ENCODE measurements at places on chromosomes 13 and 19. TPM values are rescaled to one million over a fixed set of nuclear protein-coding genes. Genes with fewer than 3 reads are reported as not detected.

CGB2 gene
- not detected for polyA plus RNA-seq

ZNF491 gene
- polyA plus RNA-seq: 7.6 TPM

ZNF112 gene
- polyA plus RNA-seq: 12.1 TPM

RNF113B gene
- polyA plus RNA-seq: 0.13 TPM

MYH14 gene
- 45.7 TPM for polyA plus RNA-seq

ZNF616 gene
- 23.8 TPM for polyA plus RNA-seq

CLIP3 gene
- 31.9 TPM for polyA plus RNA-seq

SLC25A41 gene
- 0.47 TPM for polyA plus RNA-seq

METTL21C gene
- polyA plus RNA-seq: not detected

ANGPTL4 gene
- polyA plus RNA-seq: 7.6 TPM

UCHL3 gene
- 21.0 TPM for polyA plus RNA-seq

HCST gene
- polyA plus RNA-seq: 6.5 TPM
